ENCODE measurements at places on chromosomes 2 and 18. TPM values are rescaled to one million over a fixed set of nuclear protein-coding genes. Genes with fewer than 3 reads are reported as not detected.

DNA sequence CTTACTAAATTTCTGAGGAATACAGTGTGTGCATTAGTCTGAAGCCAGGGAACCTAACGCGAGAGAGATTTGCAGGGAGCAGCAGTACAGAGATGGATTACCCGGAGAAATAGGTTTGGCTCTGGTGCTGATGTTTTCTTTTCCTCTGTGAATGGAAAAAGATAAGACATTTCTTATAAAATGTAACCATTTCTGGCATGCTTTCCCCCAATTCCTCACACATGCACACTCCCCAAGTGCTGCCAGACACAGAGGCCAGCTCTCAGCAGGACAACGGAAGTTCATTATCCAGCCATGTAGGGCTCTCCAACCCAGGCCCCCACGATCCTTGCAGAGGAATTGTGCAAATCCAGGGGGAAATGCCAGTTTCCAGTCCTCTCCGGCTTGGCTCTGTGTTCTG, 224.5 kb upstream of the MGAT5 start:
- H3K4me1 ChIP-seq = no peaks in the 10 kb centered on the region
- no peak overlapping the region for H3K27ac ChIP-seq
- no peaks in the 10 kb centered on the region for H3K36me3 ChIP-seq
- no peak for DNase-seq
- no peak overlapping the region for H3K4me3 ChIP-seq

GRCh38 chr2:1995584-1995983, 251.3 kb upstream of the PXDN start:
- H3K4me1 ChIP-seq = no peaks in the 10 kb centered on the region
- DNase-seq = no peak
- H3K36me3 ChIP-seq = no peaks in the 10 kb centered on the region

DNA sequence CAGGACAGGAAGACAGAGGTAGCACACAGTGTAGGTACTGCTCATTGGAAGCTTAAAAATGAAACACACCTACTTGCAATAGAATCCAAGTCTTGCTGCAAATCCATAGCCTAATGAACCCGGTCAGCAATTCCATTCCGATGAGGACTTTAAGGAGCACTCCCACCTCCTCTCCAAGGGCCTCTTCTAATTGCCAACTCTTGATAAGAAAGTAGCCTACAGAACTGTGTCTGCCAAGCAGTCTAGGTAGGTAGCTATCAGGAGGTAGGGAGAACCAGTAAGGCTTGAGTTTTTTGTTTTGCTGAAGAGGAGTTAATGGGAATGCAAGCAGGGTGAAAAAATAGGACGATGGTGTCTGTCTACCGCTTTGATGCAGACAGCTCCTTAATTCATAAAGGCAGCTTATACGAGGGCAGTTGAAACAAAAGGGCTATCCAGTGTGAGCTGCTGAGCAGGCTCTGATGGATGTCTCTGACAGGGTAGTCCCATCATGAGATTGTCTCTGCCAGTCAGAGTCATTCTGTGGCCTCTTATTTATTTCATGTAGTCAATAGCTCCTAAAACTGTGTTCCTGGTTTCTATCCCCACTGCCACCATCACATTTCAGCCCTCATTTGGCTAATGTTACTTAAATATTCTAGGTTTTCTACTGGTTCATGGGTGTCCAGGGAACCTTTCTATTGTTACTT, 155.6 kb upstream of the DNMT3A start:
- no peaks in the 10 kb centered on the region for H3K36me3 ChIP-seq
- H3K27ac ChIP-seq = no peak overlapping the region
- H3K4me3 ChIP-seq = no peak overlapping the region

- peaks cover 28% of the 10 kb centered on the region for H3K4me1 ChIP-seq
- H3K27ac ChIP-seq = peak overlapping the region; percentile 77
- H3K36me3 ChIP-seq = peaks cover 55% of the 10 kb centered on the region
- DNase-seq = no peak
Observed at GRCh38 chr2:38740851-38741731, 10.1 kb downstream of the SRSF7 start.

DNA sequence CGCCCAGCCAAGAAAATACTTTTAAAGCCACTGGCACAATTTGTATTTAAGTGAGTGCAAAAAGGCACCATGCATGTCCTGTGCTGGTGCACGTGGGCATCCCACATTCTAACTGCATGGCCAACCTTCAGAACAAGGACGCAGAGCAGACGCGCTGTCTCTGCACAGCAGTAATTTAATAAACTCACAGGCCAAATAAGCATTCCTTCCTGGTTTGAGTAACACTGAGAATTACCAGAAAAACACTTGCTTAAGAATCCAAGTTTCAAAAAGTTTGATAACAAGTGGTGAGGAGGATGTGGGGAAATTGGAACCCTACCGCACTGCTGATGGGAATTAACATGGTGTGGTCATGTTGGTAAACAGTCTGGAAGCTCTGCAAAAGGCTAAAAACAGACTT, 38.7 kb downstream of the RPL31 start:
- DNase-seq = no peak
- peaks cover 2% of the 10 kb centered on the region for H3K36me3 ChIP-seq
- H3K4me3 ChIP-seq = no peak overlapping the region

GRCh38 chr2:142668420-142668819, 209.0 kb upstream of the KYNU start:
- no peaks in the 10 kb centered on the region for H3K27me3 ChIP-seq
- H3K4me1 ChIP-seq = no peaks in the 10 kb centered on the region
- H3K4me3 ChIP-seq = no peak overlapping the region
- no peak for DNase-seq
- H3K27ac ChIP-seq = no peak overlapping the region
- no peaks in the 10 kb centered on the region for H3K36me3 ChIP-seq

DNA sequence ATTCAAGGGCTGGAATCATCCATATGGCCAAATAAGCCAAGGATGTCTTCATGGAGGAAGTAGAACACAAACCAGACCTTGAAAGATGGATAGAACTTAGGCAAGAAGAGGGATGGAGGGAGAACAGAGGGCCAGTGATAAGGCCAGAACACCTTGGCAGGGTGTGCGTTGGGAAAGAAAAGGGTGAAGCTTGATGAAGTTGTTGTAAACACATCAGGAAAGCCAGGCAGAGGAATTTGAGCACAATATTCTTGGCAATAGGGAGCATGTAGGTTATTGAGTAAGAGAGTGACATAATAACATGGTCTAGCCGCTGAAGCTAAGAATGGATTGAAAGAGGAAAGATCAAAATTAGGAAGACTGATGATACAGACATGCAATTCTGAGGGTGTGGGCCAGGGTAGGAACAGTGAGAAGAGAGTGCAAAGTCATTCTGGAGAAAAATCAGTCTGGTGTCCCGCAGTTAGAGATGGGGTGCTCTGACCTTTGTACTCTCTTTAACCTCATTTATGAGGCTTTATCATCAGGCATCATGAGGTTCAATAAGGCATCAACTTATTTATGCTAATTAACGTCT, 41.0 kb downstream of the SLC14A2 start:
- H3K27ac ChIP-seq = no peak overlapping the region
- H3K36me3 ChIP-seq = no peaks in the 10 kb centered on the region
- no peak overlapping the region for H3K4me3 ChIP-seq
- DNase-seq = no peak

DNA sequence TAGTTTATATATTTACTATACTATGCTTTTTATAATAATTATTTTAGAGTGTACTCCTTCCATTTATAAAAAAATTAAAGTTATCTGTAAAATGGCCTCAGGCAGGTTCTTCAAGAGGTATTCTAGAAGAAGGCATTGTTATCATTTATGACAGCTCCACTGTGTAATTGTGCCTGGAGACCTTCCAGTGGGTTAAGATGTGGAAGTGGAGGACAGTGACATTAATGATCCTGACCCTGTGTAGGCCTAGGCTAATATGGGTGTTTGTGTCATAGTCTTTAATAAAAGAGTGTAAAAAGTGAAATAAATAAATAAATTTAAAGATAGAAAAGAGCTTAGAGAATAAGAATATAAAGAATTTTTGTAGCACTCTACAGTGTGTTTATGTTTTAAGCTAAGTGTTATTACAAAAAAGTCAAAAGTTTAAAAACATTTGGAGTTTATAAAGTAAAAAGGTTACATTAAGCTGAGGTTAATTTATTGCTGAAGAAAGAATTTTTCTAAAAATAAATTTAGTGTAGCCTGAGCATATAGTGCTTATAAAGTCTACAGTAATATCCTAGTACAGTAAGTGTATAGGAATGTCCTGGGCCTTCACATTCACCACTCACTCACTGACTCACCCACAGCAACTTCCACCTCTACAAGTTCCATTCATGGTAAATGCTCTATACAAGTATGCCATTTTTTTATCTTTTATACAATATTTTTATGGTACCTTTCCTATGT, 190.0 kb upstream of the SESTD1 start:
- no peak overlapping the region for H3K27ac ChIP-seq
- no peaks in the 10 kb centered on the region for H3K27me3 ChIP-seq
- no peaks in the 10 kb centered on the region for H3K4me1 ChIP-seq
- H3K36me3 ChIP-seq = no peaks in the 10 kb centered on the region

Gene RIF1
- total RNA-seq = 24.6 TPM

Data from gastrocnemius medialis (tissue), 4 donors.